NCI-H524 (cell line): ENCODE measurements at places on chromosomes 2 and 18.

DNA sequence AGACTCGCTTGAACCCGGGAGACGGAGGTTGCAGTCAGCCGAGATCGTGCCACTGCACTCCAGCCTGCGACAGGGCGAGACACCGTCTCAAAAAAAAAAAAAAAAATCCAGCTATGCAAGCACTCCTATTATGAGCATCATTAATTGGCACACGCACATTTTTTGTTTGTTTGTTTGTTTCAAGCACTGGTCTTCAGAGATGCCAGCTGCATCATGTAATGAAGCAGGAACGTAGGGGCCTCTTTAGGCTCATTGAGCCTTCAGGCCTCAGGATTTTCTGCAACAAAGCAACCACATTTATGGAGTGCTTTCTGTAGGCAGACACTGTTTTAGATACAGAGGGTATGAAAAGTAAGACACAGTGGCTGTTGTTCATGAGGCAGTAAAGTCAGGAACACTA is 585.8 kb downstream of the CNTNAP5 start:
- no peak for DNase-seq

DNA sequence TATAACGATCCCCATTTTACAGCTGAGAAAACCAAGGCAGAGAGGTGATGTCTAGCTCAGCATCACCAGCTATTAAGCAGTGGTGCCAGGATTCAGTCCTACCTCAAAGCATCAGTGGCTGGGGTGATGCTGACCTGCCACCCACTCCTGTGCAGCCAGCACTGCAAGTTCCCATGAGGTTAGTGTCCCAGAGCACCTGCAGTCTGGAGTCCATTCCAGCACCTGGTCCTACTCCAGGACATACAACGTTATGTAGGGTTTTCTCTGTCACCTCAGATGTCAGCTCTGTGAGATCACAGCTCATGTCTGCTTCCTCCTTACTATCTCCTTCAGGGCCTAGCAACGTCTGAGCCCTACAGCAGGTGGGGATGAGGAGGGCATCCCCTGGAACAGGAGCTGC is 328.0 kb upstream of the HS6ST1 start:
- DNase-seq, result no peak

GRCh38 chr18:57534511-57534909 is 52.0 kb downstream of the FECH start:
- no peak for DNase-seq

DNA sequence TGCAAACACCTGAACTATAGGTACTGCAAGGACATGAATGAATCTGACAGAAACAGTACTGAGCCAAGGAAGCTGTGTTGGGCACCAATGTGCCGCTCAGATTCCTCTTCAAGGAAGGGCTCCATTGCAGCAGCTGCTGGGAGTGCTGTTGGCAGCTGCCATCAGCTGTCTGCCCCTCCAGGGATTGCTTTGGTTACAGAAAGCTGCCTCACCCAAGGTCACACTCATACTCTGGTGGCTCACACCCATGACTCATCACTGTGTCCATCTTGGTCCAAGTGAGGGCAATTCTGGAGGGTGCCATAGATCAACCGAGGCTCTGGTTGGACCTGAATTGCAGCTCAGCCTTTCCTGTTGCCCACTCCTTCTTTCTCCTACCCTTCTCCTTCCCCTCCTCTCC is 24.4 kb upstream of the TRPM8 start:
- DNase-seq, result no peak

GRCh38 chr2:18149660-18150246 is 271.3 kb downstream of the KCNS3 start:
- DNase-seq, result peak; percentile 77

GRCh38 chr18:158128-159036 is at the start of gene USP14:
USP14 (plus strand) TSS chr18:158557; CDS start chr18:158699, 142 bp downstream.
- DNase-seq, result peak; percentile 93

DNA sequence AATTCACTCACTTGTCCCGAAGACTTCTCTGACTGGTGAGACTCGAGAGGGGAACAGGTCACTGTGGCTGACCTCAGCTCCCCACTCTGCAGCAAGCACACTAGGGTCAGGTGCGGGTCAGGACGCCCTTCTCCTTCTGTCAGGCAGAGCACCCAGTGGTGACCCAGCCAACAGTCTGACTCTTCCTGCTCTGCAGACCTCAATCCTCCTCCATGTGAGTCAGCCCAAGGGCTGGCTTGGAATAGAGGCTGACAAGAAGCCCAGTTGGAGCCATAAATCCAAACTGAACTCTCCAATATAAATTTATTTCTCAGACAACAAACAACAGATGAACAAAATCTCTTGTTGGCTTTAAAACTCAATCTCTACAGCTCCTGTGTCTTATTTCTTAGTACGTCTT is 253.1 kb downstream of the SH3BP4 start:
- DNase-seq, result no peak

DNA sequence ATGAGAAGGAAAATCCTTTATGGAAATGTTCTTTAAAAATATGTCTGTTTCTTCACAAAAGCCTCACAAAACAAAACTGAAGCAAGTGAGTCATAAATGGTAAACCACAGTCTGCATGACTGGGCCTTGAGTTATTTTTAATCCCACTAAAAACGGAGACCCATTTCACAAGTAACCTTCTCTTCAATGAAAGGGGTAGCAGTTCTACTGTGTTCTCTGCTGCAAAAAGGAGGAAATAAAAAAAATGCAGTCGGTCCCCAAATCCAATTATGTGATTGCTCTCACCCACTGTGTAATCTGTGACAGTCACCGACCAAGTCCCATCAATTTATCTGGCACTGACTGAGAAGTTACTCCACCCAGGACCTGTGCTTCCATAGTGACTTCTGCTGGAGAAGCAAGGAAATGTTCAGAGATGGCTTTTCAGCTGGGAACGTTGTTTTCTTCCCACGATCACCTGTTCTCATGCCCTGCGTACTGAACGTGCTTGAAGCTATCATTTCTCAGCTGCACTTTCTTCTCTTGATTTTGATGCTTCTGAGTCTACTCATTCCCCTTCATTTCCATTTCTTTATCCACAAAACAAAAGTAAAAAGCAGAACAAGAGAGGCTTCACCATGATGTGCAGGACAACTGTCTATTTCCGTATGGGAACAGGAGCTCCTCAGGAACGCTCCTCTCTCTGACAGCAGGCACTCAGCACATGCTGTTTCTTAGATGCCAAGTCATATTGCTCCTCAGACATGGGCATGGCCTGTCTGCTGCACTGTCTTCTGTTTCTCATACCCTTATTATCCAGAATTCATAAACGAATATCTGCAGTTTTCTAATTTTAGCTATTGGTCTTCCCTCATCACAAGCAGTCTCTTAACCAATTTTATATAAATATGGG is 80.0 kb upstream of the TMEM200C start:
- no peak for DNase-seq

DNA sequence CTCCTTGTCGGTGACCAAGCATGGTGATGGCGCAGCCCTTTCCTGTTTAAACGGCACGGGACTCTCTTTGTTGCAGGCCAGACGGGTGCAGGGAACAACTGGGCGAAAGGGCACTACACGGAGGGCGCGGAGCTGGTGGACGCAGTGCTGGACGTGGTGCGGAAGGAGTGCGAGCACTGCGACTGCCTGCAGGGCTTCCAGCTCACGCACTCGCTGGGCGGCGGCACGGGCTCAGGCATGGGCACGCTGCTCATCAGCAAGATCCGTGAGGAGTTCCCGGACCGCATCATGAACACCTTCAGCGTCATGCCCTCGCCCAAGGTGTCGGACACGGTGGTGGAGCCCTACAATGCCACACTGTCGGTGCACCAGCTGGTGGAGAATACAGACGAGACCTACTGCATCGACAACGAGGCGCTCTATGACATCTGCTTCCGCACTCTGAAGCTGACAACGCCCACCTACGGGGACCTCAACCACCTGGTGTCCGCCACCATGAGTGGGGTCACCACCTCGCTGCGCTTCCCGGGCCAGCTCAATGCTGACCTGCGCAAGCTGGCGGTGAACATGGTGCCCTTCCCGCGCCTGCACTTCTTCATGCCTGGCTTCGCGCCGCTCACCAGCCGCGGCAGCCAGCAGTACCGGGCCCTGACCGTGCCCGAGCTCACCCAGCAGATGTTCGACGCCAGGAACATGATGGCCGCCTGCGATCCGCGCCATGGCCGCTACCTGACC is 17.1 kb downstream of the TUBB6 start:
- DNase-seq, result no peak

DNA sequence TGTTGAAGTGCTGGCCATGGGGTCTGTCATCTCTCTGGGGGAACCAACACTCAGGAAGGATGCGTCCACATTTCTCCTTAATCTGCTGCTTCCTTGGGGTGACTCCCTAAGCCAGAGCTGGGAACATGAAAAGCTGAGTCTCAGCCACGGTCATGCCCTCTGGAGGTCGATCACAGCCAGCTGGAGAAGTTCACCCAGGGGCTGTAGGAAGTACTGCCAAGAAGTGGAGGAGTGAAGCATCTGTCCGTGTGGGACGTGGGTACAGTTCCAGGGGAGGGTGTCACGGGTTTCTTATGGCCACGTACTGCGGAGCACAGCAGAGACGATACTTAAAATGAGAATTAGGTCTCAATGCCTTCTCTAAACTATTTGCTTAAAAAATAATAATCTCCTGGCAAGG is 42.4 kb upstream of the IGFBP2 start:
- peak; percentile 27 for DNase-seq

GRCh38 chr2:121346859-121347258 is 61.9 kb upstream of the TFCP2L1 start:
- no peak for DNase-seq

GRCh38 chr2:143950704-143951103 is 569.2 kb downstream of the ZEB2 start:
- DNase-seq, result no peak

DNA sequence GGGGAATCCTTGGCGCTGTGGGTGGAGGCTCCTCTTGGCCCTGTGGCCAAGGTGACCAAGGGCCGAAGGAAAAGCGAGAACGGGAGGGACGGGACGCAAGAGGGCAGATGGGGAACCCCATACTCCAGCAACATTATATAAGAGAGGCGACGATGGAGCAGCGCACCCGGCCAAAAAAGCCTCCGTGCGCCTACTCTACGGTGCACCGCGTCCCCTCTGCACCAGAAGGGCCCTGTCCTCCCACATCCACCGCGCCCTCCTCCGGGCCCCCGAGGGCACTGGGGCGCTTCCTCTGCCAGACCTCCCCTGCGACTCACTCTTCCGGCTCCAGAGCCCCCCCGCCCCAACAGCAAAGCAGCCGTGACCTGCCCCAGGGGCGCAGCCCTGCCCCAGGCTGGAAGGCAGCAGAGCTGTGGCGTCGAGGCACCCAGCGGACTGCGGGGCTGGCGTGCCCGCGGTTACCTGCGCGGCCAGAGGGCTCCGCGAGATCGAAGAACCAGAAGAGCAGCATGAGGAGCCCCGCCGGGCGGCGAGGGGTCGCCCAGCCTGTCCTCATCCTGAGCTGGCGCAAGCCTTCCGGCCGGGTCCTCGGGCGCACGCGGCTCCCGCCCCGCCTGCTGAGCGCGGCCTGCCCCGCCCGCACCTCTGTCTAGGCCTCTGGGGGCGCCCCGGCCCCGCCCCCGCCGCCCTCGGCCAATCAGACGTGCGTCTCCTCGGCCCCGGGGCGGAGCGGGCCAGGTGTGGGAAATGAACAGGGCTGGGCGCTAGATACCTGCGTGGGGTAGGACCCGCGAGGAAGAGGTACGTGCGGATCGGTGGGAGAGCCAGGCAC is 106.3 kb upstream of the CD302 start:
- DNase-seq, result no peak

DNA sequence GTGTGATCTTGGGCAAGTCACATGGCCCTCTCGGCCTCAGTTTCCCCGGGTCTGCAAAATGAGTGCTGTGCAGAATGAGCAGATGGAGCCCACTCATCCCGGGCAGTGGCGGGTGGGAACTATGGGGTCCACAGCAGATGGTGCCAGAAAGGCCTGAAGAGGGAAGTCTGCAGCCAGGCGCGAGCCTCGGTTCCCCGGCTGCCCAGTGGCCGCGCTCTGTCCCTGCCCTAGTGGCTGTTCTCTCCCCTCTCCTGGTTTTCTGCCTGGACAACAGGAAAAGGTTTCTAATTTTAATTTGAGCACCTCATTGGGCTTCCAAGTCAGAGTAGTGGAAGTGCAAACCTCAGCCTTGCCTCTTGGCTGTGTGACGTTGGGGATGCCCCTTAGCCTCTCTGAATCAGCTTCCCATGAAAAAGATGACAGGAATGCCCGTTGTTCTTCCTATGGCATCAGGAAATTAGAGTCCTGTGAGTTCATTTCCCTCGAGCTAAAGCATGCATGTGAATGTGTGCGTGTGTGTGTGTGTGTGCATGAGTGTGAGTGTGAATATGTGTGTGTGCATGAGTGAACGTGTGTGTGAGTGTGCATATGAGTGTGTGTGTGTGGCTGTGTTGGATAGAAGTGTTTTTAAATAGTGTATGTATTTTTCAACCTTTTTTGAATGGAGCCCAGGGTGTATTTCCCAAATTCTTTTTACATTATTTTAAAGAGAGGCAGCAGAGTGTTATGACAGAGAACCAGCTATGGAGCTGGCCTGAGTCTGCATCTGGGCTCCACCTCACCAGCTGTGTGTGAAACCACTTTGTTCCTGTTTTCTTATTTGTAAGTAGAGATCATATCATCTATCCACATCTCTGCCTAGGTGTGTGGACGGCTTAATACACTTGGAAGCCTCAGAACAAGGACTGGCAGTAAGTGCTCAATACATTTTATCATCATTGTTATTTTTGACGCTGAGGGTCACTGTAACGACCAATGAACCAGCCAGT is 41.3 kb downstream of the RRM2 start:
- DNase-seq, result peak; percentile 69

DNA sequence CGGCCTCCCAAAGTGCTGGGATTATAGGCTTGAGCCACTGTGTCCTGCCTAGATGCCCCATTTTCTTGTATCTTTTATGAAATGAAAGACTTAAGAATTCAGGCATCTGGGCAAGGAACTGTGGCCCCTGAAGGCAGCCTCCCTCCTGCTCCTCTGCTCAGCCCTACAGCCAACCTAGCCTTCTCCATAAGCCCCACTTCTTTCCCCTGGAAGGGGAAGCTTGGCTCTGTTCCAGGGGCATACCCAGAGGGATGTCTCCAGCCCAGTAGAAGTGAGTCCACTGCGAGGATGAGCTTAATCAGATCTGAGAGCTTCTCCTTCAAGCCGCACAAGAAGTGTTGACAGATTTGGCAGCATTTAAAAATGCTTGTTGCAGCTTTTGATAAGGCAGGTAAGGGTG is 39.7 kb downstream of the RHOB start:
- no peak for DNase-seq
